Retina (tissue), 1 donor: ENCODE measurements at places on chromosomes 12 and 14.

GRCh38 chr14:92540472-92541048 is 27.0 kb downstream of the RIN3 start:
- no peak for DNase-seq

GRCh38 chr12:50166799-50167048 is 445 bp downstream of the CERS5 start:
- no peak for DNase-seq

DNA sequence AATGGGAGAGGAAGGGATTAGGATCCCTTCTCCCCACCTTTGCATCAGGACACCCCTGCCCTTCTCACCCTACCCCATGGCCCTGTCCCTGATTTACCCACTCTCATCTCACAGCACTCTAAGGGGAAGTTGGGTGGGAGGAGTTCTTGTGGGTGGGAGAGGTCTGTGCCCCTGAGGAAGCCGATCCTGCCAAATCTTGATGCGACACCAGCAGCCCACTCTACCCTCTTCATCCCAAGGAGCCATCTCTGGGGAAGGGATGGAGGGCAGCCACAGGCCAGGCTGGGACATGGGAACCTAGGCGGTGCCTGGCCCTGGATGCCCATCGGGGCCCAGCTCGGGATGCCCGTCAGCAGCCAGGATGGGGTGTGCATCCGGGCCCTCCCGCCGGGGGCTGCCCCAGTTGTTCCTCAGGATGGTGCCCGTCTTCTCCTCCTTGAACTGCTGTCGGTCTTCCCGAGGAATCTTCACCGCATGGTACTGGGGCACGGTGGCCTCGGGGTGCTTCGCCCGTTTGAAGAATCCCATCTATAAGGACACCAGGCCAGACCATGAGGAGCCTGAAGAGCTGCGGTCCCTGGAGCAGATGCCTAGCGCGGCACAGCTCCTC is 22.8 kb downstream of the ITGA7 start:
- DNase-seq: no peak

GRCh38 chr12:57985685-57986084 is 44.3 kb downstream of the ATP23 start:
- DNase-seq: no peak

- no peak for DNase-seq
Measured at GRCh38 chr12:40312982-40313576, 88.3 kb downstream of the LRRK2 start.
